AG04450 (cell line): ENCODE measurements at places on chromosomes 4 and X.

- no peak for DNase-seq
Observed at GRCh38 chr4:32191961-32192360, 1471.8 kb downstream of the PCDH7 start.

DNA sequence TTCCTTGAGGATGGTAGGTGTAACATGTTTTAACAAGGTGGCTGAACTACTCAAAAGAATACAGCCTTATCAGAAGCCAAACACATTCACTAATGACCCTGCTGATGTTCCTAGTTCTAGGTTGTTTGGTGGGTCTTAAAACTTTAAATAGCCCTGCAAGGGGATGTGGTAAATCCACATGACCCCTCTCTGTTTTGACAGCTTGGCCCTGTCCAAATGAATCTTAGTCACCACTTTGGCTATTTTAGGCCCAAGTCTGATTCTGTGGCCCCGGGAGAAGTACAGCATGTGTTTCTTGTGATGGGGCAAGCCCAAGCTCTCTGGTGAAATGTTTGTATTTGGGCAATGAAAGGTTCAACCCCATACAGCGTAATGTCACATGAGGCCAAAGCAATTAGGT lies 54.5 kb upstream of the GPR34 start:
- DNase-seq, result no peak

DNA sequence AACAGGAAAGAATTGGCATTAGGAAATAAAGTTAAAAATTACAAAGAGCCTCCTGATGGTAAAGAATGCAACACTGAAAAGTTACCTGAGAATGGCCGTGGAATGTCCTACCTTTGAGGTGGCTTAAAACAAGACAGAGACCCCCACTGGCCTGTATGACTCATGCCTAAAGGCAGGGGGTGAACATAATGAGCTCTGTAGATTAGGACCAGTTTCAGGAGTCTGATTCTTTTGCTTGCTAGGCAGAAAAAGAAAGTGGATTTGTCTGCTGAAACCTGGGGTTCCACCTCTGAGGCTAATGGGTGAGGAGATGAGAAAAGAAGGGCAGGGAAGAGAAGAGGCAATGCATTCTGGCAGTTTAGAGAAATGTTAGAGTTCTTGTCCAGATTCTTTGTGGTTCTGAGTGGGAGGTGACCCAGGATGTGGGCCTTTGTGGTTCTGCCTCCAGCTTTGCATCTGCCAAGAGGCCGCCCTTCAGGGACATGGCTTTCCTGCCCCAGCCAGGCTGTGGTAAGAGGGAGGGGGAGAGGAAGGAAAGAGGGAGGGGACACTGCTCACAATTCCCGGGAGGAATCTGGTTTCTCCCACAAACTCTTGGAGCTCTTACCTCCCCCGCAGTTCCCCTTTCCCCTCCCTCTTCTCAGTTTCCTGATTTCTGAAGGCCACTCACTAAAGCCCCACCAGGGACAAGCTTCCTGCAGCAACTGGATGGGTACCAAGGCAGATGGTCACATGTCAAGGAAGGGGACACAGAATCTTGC lies 109.6 kb downstream of the EFNB1 start:
- no peak for DNase-seq

DNA sequence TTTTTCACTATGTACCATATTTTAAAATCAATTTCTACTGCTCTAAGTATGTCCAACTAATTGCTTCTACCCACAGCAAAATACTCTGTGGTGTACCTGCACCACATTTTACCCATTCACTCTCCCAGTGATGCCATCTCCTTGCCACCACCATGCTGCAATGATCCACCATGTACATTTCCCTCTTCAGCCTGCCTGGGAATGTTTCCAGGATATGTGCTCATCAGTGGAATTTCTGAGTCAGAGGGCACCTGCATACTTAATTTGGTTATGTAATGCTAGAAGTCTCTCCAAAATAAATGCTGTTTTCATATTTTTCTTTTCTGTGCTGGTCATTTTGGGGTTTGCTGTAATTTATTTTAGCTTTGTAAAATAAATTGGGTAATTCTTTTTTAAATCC lies 33.2 kb upstream of the OCIAD2 start:
- peak; percentile 39 for DNase-seq

GRCh38 chr4:183263787-183264386 lies 56.2 kb downstream of the CLDN22 start:
- DNase-seq, result no peak

GRCh38 chrX:39752815-39753214 lies 344.9 kb downstream of the BCOR start:
- no peak for DNase-seq

- no peak for DNase-seq
Observed at GRCh38 chr4:54539500-54540029, 118.2 kb upstream of the KIT start.

DNA sequence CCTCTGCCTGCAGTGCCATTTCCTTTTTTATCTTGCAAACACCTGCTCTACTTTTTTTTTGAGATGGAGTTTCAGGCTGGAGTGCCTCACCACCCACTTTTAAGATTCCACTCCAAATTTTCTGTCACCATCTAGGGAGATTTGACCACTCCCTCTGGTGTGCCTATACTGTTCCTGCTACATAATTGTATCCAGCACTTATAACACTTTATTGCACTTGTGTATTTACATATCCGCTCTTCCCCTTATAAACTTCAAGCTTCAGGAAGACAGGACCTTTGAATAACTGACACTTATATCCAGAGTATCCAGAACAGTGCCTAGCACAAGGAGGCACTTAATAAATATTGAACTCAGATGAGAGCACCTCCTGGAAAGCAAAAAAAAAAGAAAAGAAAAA lies 6.2 kb upstream of the CENPI start:
- DNase-seq, result no peak

DNA sequence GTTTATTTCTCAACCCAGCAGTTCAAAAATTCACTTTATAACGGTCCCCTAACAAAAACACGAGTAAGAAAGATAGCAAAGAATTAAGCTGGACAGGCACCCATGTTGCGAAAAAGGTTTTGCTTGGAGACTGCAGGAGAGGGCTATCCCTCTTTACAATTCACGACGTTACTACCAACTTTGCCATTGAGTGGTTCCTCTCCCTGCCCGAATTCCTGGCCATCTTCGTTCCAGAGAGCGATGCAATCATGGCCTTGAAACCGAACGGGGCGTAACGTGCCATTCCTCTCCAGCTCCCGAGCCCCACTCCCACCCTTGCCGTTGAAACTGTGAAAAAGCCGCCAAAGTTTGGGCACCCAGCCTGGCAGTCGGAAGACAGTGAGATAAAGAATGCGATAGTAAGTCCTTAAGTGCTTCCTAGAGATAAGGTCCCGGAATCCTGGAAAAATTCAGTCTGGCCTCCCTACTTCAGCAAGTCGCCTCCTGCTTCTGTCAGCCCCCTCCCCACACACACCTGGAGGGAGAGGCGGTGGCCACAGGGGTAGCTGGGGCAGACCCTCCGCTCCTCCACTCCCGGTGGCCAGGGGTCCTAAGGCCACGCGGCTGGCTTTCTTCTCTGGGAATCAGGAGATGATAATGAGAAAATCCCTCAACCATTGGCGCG lies 65.2 kb downstream of the FBXO8 start:
- DNase-seq, result no peak

DNA sequence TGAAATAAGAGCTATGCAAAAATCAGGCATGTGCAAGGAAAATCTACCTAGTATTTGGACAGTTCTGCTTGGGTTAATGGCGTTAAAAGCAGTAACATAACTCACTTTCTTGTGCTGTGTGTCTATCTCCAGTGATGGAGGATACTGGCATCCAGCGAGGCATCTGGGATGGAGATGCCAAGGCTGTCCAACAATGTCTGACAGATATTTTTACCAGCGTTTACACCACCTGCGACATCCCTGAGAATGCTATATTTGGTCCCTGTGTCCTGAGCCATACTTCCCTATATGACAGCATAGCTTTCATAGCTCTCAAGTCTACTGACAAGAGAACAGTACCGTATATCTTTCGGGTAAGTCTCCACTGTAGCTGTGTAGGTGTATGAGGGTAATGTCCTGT lies 2.6 kb downstream of the PRDM8 start:
- DNase-seq, result no peak

GRCh38 chr4:71162386-71162785 lies 168.9 kb downstream of the DCK start:
- no peak for DNase-seq

- no peak for DNase-seq
Observed at GRCh38 chr4:6396696-6397236, 75.6 kb downstream of the PPP2R2C start.

DNA sequence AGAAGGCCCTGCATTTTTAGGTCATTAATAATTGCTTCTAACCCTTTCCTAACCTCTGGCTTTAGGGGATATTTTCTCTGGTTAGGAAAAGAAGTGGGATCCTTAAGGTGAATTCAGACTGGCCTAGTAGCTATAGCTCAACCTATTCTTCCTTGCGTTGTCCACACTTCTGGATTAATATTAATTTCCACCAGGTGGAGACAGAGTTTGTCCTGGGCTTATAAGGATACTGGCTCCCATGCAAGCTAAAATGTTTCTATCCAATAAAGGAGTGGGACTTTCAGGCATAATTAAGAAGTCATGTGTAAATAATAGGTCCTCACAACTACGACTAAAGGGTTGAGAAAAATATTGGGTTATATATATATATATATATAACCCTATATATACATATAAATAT lies 860.0 kb upstream of the POU3F4 start:
- DNase-seq, result no peak

DNA sequence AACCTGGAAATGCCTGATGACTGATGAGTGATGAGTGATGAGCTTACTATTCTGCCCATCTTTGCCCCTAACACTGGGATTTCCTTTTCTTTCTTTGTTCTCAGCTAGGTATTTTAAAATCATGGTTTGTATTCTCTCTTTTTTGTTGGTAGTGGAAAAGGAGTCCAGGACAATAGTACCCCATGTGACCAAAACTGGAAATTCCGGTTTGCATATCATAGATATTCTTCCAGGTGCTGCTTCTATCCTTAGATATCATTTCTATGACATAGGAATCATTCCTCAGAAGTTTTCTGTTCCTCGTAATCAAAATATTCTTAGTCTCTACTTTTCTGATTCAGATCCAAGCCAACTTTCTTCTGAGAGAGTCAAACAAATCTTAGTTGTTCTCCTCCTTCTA lies 320.5 kb upstream of the TET2 start:
- no peak for DNase-seq

GRCh38 chrX:10101269-10101668 lies 55.5 kb upstream of the CLCN4 start:
- DNase-seq, result no peak

DNA sequence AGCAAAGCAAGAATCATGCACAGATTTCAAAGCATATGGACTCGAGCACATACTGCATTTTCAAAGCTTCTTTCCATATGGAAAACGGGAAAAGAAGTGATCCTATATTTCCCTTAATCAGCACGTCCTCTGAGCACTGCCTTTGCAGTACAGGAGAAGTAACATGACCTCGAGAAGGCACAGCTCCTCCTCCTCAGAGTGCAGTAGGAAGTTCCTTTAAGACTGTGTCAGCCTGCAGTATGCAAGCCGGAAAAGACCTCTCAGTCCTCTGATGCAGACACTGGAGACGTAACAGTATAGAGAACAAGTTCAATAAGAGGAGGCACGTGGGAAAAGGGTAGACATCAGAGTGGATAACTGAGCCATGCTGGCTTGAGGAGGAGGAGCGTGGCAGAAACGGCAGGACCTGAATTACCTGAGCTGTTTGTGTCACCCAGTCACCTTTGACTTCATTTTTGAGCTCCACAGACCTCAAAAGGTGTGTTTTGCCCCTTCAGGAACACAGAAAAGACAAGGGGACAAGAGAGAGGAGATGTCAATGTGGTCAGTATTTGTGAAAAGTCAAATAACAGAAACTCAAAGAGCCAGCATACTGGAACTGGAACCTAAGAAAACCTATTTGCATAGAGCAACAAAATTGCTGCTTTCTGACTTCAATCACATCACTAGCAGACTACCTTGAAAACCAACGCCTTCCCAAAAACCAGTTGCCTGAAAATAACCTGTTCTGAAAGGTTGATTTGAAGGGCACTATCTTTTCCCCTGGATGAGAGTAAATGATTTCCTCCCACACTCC lies 20.8 kb downstream of the IRF2 start:
- peak; percentile 69 for DNase-seq

GRCh38 chr4:33062155-33062806 lies 2342.1 kb downstream of the PCDH7 start:
- no peak for DNase-seq

DNA sequence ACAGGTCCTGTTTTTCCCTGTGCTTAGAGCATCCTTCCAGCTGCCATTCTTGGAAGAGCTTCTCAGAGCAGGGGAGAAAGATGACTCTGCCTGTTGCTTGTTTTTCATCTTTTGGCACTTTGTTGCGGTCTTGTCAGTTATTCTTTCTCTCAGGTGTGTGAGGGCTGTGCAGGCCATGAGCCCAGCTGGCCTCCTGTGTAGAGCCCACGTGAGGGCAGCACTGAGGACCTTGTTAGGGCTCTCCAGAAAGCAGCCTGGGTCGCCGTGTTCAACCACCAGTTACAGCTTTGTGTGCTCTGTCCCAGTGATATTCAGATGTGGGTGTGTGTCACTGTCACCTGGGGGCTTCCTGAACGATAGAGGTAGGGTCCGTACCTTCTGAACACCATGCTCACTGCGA lies 52.8 kb downstream of the NOP14 start:
- no peak for DNase-seq

DNA sequence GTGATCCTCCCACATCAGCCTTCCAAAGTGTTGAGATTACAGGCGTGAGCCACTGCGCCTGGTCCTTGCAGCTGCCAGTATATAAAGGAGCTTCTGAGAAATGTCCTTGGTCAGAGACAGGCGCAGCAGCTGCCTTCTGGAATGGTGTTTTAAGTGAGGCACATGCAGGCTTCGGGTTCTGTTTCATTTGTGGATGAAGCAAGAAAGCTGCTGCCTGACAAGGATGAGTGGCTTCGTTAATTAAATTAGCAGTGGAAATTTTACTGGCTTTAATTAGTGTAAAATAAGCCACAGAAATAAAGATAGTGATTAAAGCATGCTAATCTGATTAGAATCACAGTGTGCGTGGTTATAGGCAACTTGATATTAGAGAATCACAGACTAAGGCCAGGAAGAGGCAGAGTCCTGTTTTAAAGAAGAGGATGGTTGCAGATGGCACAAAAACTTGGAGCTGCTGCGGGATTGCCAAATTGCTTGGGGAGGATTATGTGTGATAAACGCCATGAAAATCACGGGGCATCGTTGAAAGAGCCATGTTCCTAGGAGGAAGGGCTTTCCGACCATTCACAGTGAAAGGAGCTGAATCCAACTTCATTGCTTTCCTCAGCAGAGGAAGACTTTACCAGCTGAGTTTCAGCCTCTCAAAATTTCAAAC lies 348.4 kb upstream of the FAT1 start:
- no peak for DNase-seq

- no peak for DNase-seq
Observed at GRCh38 chr4:92344216-92344615, 40.5 kb downstream of the GRID2 start.

DNA sequence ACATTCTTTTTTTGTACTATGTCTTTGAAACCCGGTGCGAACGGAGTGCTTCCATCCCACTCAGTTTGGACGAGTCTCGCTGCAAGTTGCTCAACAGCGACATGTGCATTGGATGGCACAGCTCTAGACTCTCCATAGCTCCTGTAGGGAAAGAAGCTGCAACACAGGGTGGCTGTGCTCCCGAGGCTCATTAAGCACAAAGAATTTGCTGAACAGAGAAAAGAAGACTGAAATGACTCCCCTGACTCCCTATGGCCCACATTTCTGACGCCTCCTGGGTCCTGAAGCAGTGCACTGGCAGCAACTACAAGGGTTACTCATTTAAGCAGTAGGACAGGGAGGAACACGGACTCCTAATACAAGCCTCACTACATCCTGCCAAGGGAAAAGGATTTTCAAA lies 127.4 kb downstream of the SH3RF1 start:
- no peak for DNase-seq
